Hepatic stellate cell (primary cell): ENCODE measurements at places on chromosomes 5 and 9.

DNA sequence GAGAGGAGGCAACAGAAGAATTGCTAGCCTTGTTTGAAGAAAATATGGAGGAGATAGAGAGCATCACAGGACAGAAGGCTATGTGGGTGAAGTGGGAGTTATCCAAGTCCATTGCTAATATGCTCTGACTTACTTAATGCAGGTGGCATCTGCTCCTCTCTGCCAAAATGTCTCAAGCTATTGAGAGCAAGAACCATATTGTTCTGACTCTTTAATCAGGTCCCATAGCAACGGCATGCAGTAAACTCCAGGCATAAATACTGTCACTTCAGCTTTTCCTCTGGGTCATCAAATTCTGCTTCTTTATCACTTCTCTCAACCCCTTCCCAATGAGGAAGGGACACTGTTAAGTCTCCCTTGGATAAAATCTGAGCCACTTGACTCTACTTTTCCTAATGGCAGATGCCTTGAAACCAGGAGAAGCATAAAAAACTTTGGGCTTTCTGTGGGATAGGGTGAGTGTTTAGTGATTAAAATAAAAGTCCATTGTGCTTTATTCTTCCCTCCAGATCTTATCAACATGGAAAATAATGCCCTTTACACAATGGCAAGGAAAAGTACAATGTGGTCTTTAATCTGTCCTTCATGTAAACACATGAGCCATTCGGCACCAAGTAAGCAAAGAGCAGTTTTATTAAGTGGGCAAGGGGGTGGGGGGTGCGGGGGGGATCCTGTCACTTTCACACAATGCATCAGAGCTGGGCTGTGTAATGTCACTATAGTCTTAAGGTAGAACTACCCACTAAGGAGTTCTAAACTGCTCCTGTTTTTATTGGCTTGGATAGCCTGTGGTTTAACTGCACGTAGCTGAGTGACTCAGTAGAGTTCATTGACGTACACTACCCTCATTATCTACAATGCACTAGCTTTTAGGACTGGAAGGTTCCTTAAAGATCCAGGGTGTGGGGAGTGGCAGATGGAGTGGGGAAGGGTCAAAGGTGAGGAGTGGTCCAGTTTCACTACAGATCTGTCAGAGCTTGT, 71.0 kb upstream of the TARS1 start:
- peak; percentile 38 for DNase-seq

- DNase-seq, result no peak
These were observed 45.7 kb downstream of the PIP5K1B start for GRCh38 chr9:68750786-68751185.

DNA sequence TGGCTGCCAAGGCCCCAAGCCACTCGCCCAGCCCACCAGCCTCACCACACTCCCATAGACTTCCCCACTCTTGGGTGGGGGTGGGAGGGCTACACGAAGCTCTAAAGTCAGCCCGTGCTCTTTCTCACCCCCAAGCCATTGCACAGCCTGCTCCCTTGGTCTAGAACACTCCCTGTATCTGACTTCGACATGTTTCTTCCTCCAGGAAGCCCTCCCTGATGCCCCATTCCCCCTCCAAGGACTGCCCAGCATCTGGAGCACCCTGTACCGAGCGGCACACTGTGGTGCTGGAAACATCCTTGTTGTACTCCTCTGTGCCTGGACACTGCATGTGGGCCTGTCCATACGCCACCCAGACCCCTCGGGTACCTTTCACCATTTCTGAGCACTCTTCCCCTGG, 49.4 kb upstream of the KCNMB1 start:
- DNase-seq, result no peak

DNA sequence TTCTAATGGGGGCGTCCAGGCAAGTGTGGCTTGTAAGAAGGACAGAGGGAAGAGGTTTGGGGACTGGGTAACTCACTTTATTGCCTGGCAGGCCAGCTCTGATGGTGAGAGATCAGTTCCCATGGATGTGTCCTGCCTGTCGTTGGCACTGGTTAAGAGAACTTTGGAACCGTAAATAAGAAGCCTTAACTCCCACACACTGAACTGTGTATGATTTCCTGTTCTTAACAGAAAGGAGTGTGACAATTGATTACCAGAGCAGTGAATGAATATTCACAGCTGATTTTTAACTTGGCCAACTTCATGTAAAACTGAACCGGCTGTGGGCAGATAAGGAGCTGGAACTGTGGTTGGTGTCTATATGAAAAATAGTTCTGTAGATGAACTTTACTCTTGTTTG, 63.2 kb downstream of the MEGF10 start:
- DNase-seq, result no peak

- DNase-seq, result no peak
These were observed 6.3 kb upstream of the ANKRD34B start for GRCh38 chr5:80576383-80576782.

- DNase-seq, result peak; percentile 28
These were observed 6.9 kb downstream of the FNBP1 start for GRCh38 chr9:130036099-130036498.

GRCh38 chr9:122122903-122123632, 30.0 kb upstream of the TTLL11 start:
- DNase-seq, result peak; percentile 90

DNA sequence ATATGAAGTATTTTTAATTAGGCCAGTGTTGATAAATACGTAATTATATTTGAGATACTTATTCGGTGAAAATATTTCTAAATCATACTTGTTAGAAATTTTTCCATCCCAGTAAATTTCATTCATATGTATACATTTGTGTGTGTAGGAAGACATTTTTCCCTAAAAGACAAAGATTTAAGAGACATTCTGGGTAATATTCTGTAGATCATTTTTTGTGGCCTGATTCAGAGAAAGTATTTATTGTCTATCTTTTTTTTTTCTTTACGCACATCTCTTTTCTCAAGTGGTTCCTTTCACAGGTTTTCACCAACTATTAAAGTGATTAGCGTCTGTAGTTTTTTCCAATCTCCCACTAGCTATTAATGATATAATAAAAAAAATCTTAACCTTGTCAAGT, 224.1 kb downstream of the MEF2C start:
- no peak for DNase-seq

DNA sequence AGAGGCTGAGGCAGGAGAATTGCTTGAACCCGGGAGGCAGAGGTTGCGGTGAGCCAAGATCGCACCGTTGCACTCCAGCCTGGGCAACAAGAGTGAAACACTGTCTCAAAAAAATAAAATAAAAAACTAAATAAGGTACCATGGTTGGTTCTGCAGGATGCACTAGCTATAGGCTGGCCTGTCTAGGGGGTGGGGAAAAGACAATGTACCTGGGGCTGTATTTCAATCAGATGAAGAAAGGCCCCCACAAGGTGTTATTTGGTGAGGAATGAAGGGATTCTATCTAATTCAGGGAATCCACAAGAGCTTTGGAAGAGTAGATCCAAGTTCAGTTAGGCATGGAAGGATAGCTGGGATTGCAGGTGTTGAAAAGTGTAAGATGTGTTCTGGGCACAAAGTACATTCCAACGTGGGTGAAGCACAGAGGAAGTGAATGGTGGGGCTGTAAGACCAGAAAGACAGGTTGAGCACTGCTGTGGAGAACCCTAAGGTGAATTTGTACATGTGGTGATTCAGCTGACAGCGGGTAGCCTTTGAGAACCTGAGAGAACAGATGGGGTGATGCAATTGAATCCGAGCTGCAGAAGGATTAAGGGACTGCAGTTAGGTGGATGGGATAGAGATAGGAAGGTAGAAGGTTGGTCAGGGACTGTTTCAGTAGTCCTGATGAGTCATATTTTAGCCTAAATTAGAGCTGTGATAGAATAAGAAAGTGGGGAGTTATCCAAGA, 71.8 kb downstream of the CAST start:
- no peak for DNase-seq

DNA sequence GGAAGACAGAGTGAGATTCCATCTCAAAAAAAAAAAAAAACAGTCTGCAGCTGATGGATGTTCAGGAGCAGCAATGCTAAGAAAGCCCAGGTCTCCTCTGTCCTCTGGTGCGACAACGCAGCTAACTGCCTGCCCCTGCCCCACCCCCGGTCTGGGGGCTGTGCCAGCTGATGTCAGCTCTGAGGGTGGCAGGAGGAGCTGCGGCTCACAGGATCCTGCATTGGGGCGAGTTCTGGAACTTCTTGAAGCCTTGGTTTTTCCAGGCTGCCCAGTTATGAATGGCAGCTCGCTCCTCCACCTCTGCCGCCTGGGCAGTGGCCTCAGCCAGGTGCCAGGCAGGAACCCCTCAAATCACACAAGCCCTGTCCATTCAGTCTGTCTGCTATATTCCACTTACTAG, 113.5 kb downstream of the ROR2 start:
- DNase-seq, result no peak

DNA sequence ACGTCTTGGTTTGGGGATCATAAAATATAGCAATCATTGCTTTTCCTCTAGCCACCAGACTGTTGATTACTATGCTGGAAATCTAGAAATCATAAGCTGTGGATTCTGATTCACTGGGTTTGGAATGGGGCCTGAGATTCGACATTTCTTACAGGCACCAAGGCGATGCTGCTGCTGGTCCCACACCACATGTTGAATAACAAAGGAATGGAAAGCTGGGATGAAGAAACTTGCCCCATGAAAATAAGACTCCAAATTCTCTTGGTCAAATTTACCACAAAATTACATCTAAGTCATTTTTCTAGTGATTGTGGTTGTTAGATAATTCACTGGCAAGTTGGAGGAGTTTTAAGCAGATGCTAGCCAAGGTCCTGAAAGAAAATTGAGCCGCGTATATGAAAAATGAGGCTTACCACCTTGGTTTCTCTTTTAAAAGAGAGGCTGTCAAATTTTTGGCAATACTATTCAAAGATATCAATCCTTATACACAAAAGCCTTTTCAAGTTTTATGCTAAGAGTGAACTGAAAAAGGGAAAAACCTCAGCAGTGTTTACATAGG, 23.0 kb upstream of the MEIKIN start:
- DNase-seq, result no peak

- peak; percentile 58 for DNase-seq
These were observed 10.3 kb downstream of the TRIM32 start for GRCh38 chr9:116697362-116697761.

DNA sequence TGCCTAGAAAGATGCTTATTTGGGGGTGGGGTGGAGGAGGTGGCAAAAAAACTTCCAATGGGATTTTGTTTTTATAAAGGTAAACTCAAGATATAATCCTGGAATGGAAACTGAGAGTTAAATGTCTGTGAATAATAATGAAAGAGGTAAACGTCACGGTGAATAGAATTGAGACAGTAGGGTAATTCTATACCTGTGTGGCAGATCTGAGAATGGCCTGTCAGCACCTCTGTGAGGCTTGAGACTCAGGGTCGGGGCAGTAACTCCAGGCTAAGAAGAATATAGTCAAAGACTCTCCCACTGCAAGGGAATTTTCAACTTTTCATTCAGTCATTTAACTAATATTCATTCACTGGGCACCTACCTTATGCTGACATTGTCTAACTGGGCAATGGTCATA, 581.2 kb upstream of the ZNF608 start:
- no peak for DNase-seq

- DNase-seq, result no peak
These were observed 265.6 kb downstream of the TLE1 start for GRCh38 chr9:81423589-81424326.

DNA sequence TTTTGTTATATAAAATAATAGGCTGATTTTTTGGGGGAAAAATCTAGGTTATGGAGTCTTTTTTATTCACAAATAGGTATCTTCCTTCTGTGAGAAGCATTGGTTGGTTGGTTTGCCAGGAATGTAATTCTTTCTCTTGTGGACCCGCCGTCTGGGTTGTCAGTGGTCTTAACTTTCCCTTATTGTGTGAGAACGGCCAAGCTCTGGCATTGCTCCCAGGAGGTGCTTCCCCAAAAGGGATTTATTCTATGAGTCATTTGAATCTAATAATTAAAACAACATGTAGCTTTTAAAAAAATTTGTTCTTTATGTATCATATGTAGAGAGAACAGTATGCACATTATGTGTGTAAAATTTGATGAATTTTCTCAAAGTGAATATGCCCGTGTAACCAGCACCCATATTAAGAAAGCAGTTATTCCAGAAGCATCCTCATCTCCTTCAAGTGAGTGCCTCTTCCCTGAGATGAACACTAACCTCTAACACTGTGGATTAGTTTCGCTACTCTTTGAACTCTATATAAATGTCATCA, 114.4 kb downstream of the MAST4 start:
- no peak for DNase-seq

DNA sequence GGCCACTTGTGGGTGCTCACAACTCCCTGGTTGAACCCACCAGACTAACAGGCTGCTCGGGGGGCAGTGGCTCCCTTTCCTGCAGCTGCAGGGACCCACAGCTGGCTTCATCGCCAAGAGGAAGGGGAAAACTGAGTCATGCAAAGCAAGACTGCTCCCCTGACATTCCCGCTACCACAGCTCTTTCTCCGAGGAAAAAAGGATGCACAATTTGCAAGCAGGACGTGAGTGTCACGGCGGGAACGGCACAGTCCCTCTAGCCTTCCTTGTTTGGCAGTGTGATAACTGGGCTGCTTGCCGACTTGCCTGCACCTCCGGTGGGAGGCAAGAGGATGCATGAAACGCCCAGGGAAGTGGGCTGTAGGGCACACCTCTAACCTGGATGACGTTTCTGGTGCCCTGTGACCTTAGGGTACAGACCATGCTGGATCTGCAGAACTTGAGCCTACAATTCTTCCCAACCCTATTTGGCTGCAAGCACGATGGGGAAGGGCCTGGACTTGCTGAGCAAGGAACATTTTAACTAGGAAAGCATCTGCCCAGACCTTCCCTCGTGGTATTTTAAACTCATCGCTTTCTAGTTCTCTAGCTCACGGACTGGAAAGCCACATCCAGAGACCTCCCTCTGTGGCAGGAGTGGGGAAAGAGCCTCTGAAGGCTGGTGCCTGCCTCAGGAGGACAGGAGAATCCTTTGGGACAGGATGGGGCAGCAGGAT, 7.8 kb downstream of the SH3PXD2B start:
- DNase-seq, result no peak

- no peak for DNase-seq
These were observed 199.3 kb upstream of the PTGER4 start for GRCh38 chr5:40480392-40480791.

DNA sequence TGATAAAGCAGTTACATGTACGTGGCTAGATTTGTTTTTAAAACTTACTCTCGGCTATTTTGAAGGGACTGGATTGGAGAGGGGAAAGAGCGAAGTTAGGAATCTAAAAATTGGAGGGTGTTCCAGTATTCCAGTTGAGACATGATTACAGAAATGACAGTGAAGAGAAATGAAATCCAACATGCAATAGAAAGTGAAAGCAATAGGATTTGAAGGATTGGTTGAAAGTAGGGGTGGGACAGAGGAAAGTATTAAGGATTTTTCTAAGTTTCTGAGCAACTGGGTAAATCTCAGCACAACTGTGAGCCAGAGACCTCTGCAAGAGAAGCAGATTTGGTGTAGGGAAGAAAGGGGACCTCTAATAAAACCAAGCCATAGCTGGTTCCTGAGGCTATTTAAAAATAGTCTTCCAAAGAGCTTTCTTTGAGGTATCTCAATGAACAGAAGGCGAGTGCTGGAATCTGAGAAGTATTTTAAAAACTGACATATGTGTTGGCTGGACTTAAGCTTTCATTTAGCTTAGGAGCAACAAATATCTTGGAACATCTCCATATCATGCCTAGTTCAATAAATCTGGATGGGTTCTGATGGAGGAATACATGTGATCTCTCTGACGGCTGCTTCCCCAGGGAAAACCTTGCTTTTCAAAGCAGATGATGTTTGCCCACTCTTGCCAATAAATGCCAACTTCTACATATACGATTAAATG, 110.4 kb upstream of the IFNK start:
- DNase-seq, result no peak

GRCh38 chr5:40976041-40976440, 66.7 kb downstream of the C7 start:
- no peak for DNase-seq
